ENCODE measurements at places on chromosomes 4 and X.

DNA sequence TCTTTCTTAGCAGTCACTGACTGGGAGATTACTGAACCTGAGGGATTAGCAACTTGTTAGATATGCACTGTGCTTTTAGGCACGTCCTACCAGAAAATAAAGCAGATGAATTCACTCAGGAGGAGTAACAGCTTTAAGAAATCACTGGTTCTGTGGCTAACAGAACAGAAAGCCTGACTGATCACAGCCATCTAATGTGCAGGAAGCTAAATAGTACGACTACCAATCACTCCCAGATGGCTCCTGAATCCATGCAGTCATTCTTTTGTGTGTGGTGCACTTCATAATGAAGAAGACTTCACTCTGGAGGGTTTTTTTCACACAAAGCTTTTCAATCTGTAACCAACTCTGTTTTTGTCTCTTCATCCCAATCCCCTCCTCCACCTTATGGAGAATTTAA, 305.3 kb upstream of the INTU start:
- DNase-seq: no peak

GRCh38 chr4:55018521-55018920, 106.9 kb downstream of the KDR start:
- no peak for DNase-seq

- DNase-seq: no peak
These were observed 30.1 kb downstream of the NOP14 start for GRCh38 chr4:2932951-2933565.

- DNase-seq: peak; percentile 33
These were observed 995 bp downstream of the SMARCA5 start for GRCh38 chr4:143514497-143514896.

- no peak for DNase-seq
These were observed 54.7 kb downstream of the HOPX start for GRCh38 chr4:56626420-56626819.

DNA sequence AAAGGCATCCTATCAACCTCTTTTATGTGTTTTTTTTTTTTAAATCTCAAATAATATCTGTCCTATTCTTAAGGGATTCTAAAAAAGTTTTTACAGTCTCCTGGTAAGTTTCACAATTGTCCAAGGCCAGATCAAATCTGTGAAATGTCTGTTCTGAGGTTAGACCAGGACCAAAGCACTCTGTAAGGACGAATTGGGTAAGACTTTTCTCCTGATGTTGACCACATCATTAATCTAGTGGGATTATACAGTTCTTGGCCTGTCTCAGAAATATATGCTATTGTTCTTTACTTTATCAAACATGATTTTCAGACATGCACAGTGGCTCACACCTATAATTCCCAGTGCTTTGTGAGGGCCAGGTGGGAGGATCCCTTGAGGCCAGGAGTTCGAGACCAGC, 45.8 kb upstream of the TMEM131L start:
- DNase-seq: no peak

DNA sequence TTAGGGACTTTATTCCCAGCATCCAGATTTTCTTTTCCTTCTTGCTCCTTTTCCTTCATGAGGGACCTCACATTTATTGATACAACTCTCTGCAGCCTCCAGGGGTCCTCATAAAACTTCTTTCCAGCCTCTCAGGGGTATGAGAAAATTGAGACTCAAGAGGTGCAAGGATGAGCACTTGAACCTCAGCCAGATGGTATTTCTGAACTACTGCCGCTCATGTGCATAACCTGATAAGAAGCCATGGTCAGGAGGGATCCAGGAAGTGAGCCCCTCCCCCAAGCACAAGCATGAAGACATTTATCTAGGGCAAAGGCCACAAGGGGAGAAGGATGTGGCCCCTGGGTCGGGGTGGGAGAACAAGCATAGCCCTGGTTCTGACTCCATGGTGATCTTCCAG, 73.3 kb downstream of the TSPAN7 start:
- DNase-seq: peak; percentile 78

- DNase-seq: no peak
These were observed 993.6 kb downstream of the ADGRL3 start for GRCh38 chr4:62193761-62194160.

DNA sequence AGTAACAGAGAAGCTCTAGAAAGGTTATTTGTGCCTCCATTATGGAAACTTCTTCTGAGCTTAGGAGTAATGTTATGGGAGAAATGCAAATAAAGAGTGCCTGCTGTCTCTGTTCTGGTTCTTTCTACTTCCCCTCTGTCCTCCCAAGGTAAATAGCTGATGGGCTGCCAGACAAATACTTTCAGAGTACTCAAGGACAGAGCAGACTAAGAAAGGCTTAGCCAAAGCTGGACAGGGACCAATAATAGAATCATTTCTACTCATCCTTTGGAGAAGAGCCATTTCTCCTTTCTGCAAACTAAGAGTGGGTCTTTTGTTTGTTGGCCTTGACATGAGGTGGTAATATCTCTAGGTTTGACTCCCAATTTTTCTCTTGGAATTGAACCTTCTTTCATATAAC, 136.1 kb downstream of the MID1IP1 start:
- DNase-seq: no peak

DNA sequence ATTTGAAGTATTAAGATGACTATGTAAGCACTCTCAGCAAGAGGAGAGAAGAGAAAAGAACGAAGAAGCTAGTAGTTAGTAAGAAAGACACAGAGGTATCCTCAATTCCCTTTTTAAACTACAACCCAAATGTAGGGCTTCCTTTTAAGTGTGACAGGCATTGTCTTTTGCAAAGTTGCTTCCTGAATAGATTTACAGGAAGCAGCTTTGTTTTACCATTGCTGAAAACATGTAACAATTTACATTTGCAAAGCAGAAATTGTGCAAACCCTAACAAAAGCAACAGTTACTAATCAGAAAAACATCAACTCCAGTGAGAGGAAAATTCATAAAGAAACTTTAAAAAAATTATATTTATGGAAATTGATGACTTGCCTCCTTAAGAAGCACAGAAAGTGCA, 96.4 kb downstream of the FAM13A start:
- DNase-seq: no peak

GRCh38 chr4:23365871-23366556, 523.8 kb downstream of the PPARGC1A start:
- no peak for DNase-seq

GRCh38 chr4:28966982-28967381, 1753.2 kb upstream of the PCDH7 start:
- DNase-seq: no peak

DNA sequence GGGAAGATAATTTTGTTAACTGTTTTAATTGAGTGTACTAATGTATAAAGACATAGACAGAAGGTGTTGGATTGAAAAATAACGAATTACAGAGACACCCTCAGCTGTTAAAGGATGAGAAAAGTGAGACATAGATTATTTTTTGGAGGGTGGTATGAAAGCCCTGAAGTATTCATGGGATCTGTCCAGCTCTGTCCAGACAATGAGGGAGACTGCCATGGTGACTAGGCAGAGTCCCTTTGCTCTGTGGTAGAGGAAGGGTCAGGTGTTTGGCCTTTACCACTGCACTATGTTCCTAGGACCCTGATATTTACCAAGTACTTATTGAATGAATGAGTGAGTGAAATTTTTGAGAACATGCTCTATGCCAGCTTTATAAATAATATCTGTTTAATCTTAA, 11.4 kb downstream of the FGF2 start:
- DNase-seq: no peak

- DNase-seq: no peak
These were observed 47.2 kb downstream of the FGFBP1 start for GRCh38 chr4:15891312-15891711.

DNA sequence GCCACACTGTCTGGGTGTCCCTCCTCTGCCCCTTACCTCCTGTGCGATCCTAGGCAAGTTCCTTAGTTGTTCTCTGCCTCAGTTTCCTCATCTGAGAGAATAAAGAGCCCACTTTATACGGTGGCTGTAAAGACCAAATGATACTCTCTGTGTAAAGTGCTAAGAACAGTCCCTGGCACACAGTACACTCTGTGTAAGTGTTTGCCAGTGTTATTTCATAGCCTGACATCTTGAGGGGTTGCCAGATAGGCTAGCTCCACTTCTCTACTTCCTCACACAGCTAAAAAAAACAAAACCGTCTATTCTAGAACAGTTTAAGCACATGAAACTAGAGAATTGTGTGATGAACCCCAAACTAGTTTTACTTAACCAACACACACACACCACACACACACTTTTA, 17.1 kb downstream of the SPON2 start:
- DNase-seq: no peak

DNA sequence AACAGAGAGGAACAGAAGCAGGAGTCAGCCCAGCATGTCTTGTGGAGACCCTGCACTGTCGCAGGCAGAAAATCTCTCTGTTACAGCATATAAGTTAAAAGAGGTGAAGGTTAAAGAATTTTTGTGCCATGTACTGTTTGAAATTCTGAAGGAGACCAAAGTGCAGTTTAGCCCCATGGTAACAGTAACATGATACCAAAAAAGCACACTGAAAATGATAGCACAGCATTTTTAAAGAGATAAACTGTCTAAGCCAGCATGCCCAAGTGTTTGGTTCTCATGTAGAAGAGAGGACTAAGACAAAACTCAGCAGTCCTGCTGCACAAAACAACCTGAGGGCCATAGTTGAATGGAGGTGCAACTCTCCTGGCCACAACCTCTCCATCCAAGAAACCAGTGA, 41.9 kb upstream of the PARM1 start:
- no peak for DNase-seq

- no peak for DNase-seq
These were observed 72.3 kb upstream of the GRID2 start for GRCh38 chr4:92231511-92231910.

GRCh38 chr4:169922632-169923276, 103.4 kb downstream of the MFAP3L start:
- no peak for DNase-seq

GRCh38 chrX:19649226-19649995, 134.1 kb upstream of the MAP3K15 start:
- DNase-seq: no peak

GRCh38 chrX:135273162-135273561, 21.3 kb downstream of the ETDA start:
- DNase-seq: no peak

GRCh38 chr4:64014647-64015046, 394.6 kb downstream of the TECRL start:
- no peak for DNase-seq

- no peak for DNase-seq
These were observed 63.2 kb upstream of the GUCY1A1 start for GRCh38 chr4:155603360-155603891.

- no peak for DNase-seq
These were observed 432.3 kb upstream of the ATOH1 start for GRCh38 chr4:93396272-93396671.

- DNase-seq: no peak
These were observed 31.6 kb downstream of the PTTG2 start for GRCh38 chr4:37991623-37992410.

DNA sequence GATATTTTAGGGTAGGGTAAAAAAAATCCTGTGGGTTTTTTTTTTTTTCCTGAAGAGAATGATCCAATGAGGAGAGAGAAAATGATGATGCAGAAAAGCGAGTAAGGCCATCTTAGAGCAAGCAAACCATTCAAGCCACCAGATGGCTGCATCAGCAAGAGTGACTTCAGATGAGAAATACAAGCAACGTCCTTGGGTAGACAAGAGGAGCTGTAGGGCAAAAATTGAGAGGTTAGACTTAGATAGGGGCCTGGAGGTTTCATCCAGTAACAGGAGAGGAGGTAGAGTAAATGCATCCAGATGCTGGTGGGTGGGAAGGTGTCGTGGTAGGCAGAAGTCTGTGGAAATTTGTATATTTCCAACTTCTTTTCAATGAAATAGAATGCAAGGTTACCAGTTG, 14.6 kb downstream of the FTHL17 start:
- no peak for DNase-seq

DNA sequence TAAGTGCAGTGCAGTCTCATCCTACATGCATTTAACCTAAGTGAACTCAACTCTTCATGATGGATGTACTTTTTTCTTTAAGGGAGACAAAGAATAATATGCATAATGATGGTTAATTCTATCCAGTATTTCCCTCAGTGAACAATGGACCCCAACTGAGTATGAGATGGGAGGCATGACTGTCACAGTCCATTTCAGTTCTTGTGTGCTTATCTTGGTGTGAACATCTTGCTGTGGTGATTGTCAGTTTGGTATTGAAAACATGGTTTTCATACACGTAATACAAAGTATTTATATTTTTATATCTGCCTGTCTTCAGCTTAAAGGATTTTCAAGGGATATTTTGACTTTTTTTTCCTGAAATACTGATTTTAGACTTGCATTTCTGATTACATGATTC, 72.0 kb upstream of the NDUFC1 start:
- no peak for DNase-seq

DNA sequence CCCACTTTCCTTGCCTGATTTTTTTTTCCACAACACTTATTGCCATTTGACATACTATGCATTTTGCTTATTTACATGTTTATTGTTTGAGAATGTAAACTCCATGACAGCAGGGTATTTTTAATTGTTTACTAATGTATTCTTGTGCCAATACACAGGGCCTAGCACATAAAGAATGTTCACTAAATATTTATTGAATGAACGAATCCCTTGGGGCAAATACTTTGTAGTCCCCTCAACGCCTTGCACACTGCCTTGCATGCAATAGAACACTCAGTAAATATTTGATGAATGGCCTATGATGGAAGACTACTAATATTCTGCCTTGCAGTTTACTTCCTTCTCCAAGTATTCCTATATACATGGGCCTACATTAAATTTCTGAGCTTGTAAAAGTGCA, 1.4 kb upstream of the PRPS1 start:
- DNase-seq: no peak

GRCh38 chr4:153618833-153619232, 65.2 kb upstream of the TLR2 start:
- no peak for DNase-seq

DNA sequence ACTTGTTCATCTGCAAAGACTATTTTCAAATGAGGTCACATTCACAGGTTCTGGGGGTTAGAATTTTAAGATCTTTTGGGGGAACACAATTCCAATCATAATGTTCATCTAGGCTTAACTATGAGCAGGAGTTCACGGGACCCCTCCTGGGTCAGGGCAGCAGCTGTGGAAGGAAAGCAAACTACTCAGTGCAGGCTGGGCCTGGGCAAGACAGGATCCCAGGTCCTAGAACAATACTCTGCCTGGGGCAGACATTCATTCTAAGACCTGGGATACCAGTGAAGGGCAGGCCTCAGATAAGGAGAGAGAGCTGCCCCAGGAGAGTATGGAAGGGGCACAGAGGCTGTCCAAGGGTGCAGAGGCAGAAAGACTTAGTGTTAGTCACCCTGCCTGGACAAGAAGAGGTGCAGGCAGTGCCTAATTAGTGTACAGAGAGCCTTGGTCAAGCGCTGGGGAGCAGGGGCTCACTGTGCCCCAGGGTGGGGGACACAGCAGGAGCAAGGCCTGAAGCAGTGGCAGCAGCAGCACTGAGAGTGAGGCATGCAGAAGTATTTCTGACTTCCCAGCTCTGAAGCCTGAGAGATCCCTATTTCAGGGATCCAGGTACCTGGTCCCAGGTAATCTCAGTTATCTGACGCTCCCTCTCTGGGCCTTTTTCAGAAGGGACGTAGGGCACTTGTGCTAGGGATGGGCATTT, 123.0 kb upstream of the MAMLD1 start:
- DNase-seq: no peak

DNA sequence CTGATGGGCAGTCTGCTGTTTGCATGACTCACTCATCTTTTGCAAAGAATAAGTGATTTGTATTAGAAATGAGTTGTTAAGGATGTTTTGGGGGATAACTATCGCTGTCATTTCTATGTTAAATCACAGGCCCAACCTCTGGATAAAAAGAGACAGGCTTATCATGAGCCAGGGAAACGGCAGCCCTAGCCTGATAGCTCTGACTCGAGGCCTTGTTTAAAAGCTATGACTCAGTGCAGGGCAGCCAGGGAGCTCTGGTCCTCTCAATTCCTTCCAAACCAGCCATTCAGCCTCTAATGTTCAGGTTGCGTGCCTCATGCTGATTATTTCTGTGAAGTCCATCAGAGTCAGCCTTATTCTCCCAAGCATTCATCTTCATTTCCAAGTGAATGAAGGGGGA, 305.9 kb upstream of the HAND2 start:
- DNase-seq: no peak
